ENCODE measurements at places on chromosomes 5 and 9.

DNA sequence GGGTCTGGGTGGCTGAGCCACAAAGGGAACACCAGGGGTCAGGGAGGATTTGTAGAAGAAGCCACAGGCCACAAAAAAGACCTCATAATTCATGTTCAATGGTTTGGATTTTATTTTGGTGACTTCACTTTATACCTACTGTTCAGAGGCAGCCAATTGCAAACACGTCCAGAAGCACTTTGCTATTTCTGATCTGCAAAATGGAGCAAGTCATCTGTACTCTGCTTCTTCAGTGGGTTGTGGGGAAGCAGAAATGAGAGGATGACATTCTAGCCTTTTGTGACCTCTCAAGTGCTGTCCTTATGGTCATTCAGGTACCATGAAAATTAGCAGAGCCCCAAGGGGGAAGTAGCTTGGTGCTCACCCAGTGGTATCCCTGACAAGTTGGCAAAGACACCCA is 2.5 kb upstream of the KCNIP1 start:
- DNase-seq = no peak

- DNase-seq = no peak
These were observed 201.9 kb downstream of the NR3C1 start for GRCh38 chr5:143201589-143201988.

GRCh38 chr5:60685028-60685427 is 14.9 kb downstream of the DEPDC1B start:
- no peak for DNase-seq

DNA sequence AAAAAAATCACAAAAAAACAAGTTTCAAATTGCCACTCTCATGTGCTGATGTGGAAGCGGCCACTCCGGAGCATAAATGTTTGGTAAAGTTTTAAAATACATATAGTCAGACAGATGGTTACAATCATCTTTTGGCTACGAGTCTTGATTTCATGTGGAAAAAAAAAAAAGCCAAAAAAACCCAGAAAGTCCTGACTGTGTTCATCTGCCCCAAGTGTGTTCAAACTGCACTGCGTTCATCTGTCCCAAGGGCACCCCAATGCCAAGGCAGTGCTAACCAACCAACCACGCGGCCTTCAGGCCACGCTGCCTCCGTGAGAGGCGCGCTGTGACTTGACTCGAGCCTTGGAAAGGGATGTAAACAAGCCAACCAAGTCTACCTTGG is 127.1 kb downstream of the MYO10 start:
- no peak for DNase-seq

DNA sequence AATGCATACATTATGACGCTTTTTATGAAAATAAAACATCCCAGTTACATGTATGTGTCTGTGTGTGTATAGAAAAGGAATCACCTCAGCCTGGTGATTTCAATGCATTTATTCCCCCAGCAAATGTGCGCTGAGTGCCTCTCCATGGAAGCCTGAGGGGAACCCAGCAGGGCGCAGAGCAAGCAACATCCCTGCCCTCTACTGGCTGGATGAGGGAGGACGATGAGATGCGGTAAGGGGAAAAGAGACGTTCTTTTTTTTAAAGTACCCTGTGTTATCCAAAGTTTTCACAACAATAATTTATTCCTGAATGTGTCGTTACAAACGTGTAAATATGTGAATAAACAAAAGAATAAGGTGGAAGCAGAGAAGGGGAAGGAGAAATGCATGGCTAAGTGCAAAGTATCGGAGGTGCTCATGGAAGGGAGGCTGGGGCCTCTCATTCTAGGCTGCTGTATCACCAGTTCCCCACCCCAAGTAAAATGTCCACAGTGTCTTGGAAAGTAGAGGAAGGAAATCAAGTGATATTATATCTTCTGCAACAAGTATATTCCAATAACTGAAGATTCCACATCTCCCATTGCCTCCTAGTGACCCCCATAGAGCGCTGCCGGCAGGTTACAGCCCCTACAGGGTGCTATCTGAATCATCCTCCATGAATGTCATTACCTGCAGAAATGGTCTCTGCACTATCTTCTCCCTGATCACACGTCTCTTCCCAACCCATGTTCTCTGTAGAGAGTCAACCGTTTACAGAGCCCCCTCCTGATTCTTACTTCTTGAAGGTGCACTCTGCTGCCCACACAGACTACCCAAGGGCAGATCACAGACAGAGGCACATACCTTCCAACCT is 13.0 kb upstream of the ABLIM3 start:
- DNase-seq = no peak

DNA sequence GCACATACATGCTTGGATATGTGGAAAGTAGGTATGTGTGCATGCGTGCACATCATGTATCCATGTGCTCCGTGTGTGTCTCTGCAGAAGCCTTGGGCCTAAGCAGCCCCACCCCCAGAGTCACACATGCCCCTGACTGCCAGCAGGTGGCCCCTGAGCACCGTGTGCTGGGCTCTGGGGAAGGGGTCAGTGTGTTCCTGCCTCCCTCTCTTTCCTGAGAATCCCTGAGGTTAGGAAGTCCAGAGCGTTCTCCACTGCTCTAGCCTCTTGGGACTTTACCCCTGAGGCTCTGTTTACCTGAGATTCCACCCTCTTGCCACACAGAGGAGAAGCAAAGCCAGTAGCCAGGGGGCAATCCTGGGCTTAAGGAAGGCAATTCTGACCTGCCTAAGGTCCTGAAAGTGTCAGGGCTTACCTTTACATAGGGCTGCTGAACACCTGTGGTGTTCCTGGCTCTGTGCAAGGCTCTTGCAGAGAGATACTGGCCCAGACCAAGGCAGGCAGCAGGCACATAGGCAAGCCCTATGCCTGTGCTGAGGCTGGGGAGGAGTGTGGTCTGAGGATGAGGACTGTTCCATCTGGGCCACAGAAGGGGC is 207.3 kb downstream of the TMEM38B start:
- DNase-seq = no peak

DNA sequence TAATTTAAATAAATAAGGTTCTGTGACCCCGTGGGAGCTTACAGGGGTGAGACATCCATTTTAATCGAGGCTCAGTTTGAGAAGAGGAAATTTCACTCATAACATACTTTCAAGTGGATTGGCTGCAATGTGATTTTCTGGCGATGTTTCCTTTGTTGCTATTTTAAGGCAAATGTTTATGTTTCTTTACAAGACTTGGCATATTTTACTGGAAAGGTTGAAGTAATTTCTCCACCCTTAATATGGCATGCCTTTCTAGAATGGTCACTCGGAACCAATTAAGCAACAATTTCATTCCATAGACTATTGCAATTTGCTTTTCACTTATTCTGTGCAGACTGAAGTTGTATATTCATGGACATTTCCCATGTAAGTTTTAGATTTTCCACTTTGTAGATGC is 438.0 kb upstream of the WWC1 start:
- no peak for DNase-seq

All from CD4-positive, alpha-beta T cell treated with Interleukin-2 at 100 ng/mL for 4 hours (primary cell).